Psoas muscle (tissue), 8 donors: ENCODE measurements at places on chromosomes 3 and 15.

DNA sequence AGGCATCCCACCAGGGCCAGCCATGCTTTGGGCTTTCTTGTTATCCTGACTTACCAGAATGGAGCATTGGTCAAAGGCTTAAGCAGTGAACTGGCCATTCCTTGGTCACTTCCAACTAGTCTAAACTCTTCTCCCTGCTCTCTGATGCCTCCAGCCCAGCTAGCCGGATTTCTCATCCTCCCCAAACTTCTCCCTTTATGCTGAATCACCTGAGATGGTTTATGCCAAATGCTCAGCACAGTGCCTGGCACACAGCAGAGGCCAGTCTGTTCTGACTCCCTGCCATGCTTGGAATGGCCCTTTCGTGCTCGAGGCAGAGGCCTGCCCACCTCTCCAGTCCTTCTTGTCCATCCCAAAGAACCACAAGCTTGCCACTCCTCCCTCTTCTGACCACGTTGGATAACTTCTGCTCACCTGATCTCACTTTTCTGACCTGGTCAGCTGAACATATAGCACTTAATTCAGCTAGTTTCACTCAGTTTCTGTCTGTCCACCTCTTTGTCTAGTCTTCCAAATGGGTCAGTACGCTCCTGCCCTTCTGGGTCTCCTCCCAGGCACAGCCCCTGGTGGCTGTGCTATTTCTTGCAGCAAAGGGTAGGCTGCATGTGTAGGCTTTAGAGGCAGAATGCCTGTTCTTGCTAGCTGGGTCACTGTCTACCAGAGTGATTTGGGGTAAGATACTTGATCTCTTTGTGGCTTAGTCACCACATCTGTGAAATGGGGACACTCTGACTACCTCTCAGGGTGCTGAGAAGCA lies 2.2 kb upstream of the RBP1 start:
- DNase-seq = no peak

- no peak for DNase-seq
Measured at GRCh38 chr3:178195824-178196223, 340.4 kb upstream of the KCNMB2 start.

DNA sequence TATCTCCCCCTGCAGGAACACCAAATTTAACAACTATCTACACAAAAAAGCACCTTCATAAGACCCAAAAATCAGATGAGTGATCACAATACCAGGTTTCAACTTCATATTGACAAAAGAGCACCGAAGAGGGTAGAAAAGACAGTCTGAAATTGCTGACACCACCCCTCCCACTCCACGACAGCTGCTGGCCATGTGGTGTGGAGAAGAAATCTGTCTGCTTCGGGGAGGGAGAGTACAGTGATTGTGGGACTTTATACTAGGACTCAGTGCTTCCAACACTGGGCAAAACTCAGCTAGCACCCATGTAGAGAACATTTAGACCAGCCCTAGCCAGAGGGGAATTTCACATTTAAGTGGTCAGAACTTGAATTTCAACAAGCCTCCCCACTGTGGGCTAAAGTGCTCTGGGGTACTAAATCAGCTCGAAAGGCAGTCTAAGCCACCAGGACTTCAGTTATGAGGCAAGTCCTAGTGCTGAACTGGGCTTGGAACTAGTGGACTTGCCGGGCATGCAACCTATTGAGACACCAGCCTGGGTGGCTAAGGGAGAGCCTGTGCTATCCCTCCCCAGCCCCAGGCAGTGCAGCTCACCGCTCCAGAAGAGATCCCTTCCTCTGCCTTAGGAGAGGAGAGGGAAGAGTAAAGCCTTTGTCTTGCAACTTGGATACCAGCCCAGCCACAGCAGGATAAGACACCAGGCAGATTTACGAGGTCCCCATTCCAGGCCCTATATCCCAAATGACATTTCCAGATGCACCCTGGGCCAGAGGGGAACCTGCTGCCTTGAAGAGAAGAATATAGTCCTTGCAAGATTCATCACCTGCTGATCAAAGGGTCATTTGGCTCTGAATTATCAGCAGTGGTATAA lies 44.6 kb upstream of the POU1F1 start:
- no peak for DNase-seq

- peak; percentile 72 for DNase-seq
Measured at GRCh38 chr3:183287301-183287971, 34.4 kb downstream of the B3GNT5 start.

- no peak for DNase-seq
Measured at GRCh38 chr15:62046078-62046743, 14.0 kb downstream of the VPS13C start.
